ENCODE measurements at places on chromosomes 2 and 18.

- DNase-seq = no peak
Observed at GRCh38 chr2:147829106-147829505, 15.7 kb upstream of the ACVR2A start.

- no peak for DNase-seq
Observed at GRCh38 chr2:68250196-68250595, 2.1 kb downstream of the PPP3R1 start.

DNA sequence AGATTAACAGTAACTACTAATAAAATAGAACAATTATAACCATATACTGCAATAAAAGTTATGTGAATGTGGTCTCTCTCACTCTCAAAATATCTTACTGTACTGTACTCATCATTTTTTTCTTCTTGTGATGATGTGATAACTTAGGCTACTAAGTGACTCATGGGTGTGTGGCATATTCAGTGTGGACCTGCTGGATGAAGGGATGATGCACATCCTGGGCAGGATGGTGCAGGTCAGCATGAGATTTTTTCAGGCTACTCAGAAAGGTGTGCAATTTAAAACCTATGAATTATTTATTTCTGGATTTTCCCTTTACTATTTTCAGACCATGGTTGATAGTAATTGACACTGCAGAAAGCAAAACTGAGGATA is 90.7 kb downstream of the NCKAP5 start:
- DNase-seq = no peak

DNA sequence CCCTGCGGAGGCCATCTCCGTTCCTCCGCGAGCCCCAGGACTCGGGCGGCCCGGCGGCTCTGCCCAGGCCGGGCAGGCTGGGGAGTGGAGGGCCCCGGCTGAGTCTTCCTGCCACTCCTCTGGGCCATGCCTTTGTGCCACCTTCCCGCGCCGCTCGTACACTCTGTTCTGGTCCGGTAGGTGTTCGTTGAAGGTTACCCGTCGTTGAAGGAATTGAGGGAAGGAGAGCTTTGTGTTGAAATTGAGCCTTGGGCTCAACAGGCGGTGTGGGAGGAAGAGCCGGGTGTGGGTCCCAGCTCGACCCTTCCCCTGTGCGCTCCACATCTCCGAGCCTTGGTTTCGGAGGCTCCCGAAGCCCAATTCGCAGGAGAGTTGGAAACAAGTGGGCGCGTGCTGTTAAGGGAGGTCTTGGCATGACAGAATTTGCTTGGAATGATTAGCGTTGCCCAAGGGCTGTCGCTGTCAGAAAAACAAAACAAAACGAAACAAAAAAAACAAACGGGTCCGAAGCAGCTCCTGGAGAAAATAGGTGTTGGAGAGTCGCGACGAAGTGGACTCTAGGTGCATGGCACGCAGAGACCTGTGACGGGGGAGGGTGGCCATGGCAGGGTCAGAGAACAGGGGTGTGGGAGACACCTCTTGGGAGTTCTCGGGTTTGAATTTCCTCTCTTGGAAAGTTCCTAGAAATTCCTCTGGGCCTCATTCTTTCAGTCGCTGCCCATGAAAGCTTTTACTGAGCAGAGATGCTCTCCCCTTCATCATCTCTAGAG is 1.2 kb upstream of the MZT2A start:
- DNase-seq = peak; percentile 29

- no peak for DNase-seq
Observed at GRCh38 chr2:71571945-71572344, 118.6 kb downstream of the DYSF start.

DNA sequence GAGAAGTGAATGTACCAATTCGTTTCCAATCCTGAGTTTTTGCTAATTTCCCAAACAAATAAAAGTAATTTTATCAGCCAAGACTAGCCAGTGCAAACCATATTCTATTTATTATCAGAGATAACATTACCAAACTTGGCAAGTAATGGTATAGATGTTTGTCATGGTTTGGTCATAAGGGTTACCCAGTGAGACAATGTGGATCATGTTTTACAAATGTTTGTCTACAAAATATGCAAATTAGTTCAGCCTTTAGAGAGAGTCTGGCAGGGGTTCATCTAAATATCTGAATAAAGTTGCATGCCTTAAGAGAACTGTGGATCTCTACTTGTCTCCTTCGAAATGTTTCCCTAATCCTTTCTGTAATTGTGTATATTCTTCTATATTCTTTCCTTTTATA is 152.2 kb downstream of the KCNH7 start:
- DNase-seq = no peak

GRCh38 chr2:85901155-85901554 is 12.4 kb upstream of the ST3GAL5 start:
- no peak for DNase-seq

- DNase-seq = no peak
Observed at GRCh38 chr18:23377669-23378301, 75.3 kb upstream of the RIOK3 start.

DNA sequence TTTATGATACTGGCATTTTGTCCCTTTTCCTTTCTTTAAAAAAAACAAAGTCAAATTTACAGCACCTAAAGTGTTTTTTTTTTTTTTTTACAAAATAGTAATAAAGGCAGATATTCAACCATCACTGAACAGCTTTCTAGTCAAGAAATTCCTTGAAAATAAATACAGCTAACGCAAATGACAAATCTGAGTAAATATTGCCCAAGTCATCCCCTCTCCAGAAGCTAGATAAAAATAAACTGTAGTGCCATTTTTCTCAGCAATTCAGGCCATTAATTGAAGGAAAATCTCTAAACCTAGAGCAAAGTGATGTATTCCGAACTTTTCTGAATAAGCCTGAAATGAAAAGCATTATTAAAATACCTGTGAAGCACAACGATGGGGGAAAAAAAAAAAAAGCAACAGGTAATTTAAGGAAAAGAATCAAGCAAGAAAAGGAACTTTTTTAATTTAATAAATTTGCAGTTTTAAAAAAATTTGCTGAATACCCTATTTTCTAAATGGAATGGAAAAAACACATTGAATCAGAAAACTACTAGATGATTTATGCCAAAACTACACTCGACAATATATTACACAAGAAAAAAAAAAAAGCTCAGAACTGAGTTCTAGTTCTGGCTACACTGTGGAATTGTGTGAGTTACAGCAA is 6.9 kb downstream of the SP3 start:
- DNase-seq = no peak

GRCh38 chr2:36554531-36554930 is 43.4 kb downstream of the FEZ2 start:
- no peak for DNase-seq

- no peak for DNase-seq
Observed at GRCh38 chr2:144507441-144508171, 12.3 kb downstream of the ZEB2 start.

GRCh38 chr2:112662704-112663103 is 17.0 kb downstream of the SLC20A1 start:
- DNase-seq = no peak

- no peak for DNase-seq
Observed at GRCh38 chr2:220224691-220225543, 597.5 kb downstream of the SLC4A3 start.

DNA sequence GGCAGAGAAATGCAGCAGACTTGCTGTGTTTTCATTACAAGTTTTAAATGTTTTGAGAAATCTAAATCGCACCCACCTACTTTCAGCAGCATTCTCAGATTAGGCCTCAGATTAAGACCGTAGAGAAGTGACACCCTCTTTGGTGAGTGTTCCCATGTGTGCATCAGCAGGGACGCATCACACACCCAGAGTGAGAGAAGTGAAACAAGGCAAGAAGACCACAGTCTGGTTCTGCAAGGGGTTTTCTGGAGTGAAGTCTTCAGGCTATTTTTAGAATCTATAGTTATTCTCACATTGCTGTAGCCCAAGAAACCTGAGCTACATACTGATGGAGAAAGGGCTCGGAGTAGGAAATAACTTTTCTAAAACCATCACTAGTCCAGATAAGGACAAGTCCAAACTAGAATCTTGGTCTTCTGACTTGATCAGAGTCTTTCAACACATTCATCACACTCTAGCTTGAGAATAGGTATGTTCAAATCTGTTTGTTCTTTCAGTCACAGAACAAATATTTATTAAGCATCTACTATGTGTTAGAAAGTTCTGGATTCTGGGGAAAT is 1216.6 kb upstream of the PIK3C3 start:
- DNase-seq = no peak

DNA sequence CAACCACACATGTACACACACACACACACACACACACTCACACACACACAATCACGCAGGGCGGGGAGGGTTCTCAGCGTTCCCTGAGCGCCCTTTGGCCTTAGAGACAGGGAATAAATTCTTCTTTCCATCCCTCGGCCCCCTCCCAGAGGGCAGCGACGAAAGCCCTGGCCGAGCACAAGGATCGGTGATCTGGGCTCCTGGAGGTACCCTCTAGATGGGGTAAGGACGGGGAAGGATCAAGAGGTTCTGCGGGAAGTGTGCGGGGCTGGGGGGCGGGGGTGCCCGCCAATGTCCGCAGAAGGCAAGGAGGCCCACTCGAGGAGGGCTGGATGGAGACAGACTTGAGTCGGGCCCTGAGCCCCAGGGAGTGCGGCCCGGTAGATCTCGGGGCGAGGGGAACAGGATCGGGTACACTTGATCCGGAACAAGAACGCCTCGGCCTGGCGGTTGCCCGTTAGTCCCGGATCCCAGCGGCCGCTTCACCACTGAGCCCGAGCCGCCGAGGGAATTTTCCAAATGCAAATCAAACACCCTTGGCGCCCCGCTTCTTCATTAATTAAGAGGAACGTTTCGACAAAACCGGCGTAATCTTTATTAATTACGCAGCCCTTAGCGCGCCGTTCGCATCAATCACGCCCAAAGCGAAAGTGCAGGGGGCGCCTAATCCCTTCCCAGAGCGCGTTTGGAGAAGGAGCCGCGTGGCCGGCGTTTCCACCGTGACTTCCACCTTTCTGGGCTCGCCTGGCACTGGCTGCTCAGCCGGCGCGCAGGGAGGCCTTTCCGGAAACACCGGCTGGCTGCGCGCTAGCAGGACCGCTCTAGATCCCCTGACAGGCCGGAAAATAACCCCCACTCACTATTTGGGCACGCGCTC is 7.0 kb upstream of the PAX3 start:
- no peak for DNase-seq

GRCh38 chr2:175745911-175746310 is 256.2 kb downstream of the LNPK start:
- DNase-seq = no peak

GRCh38 chr2:215870088-215870490 is 143.3 kb downstream of the MREG start:
- DNase-seq = no peak

DNA sequence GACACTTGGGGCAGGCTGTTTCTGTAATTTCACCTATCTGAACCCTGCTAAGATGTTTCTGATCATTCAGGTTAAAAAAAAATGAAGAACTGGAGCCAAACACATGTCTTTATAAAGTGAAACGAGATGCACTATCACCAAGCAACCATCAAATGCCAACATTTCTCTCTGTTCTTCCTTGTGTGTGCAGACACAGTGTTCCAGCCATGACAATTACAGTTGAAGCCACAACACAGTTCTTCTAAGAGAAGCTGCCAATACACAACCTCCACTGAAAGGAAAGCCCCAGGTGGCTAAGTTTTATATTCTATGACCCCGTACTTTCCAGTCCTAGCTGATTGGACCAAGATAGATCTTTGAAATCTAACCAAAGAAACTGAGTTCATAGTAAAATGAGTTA is 181.8 kb downstream of the RAD51AP2 start:
- no peak for DNase-seq

DNA sequence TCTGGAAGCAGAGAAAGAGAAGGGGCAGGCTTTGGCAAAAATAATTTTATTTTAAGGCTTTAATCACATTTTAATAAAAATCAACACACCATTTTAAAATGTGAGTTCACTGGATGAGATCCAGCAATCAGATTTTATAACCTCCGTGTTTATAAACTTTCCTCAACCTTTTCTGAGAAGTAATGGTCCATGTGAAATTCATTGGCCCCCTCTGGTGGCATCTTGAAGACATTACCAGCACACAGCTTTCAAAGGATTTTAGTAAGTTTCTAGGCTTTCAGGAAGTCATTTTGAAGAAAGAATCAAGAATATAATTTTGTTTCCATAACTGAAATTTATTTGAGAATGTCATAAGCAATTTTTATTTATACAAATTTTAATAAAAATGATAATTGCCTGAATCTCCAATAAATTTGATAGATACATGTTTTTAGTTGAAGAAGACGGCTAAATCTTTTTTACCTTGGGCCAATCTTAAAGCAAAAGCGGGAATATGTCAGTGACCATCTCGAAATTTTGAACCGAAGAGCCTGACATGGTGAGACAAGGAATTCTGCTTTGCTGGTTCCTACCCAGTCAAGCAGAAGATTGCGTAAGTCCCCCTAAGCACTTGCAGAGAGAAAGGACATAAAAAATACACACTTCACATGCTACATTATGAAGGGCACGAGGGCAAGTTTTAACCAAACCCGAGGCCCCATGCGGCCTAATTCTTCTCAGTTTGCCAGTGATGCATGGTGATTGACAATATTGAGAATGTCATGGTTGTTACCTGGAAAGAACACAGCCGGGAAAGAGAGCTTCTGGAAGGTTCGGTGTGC is 128.4 kb upstream of the CBLN2 start:
- no peak for DNase-seq

DNA sequence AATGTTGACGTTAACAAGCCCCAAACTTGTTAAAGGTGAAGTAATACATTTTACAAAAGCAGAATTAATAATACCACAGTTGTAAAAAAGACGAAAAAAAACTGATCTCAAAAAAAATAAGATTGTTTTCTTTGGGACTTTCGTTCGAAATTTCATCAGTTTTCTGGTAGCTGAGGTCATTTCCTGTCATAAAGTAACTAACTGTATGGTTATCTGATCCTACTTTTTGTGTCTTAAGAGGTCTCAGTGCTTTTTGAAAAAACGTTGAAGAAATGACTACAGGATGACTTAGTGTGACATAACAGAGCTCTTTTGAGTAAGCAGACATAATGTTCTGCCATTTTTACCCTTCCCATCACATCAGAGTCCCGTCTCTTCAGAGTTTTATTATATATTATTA is 79.3 kb downstream of the BIRC6 start:
- no peak for DNase-seq

GRCh38 chr18:34483198-34483597 is 226.9 kb upstream of the DTNA start:
- no peak for DNase-seq

GRCh38 chr2:241813644-241814392 is 4.8 kb downstream of the NEU4 start:
- no peak for DNase-seq

- no peak for DNase-seq
Observed at GRCh38 chr2:29011418-29012060, 30.4 kb downstream of the TOGARAM2 start.

GRCh38 chr2:138676619-138677021 is 103.6 kb downstream of the NXPH2 start:
- DNase-seq = no peak

- DNase-seq = no peak
Observed at GRCh38 chr18:73101977-73102376, 234.2 kb upstream of the NETO1 start.

GRCh38 chr2:233856184-233856583 is 1.8 kb upstream of the HJURP start:
- DNase-seq = no peak

Data from putamen (tissue), 1 donor.